ENCODE measurements at places on chromosomes 11 and 22.

- no peak for DNase-seq
Measured at GRCh38 chr22:17266251-17266971, 47.2 kb upstream of the ADA2 start.

DNA sequence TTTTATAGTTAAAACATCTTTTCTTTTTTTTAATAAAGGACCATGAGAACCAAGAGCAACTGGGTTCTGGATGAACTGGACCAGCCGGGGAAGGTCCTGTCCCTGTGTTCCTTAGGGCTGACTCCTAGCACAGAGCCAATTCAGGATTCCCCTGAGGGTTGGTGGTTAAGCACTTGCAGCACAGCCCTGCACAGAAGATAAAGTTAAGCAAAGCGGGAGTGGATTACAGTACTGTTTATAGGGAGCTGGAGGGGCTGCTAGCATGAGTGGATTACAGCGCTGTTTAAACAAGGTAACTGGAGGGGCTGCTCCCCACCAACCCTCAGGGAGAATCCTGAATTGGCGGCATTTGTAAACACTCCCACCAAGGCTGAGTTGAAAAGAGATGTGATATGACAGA, 90.6 kb downstream of the CELSR1 start:
- no peak for DNase-seq

DNA sequence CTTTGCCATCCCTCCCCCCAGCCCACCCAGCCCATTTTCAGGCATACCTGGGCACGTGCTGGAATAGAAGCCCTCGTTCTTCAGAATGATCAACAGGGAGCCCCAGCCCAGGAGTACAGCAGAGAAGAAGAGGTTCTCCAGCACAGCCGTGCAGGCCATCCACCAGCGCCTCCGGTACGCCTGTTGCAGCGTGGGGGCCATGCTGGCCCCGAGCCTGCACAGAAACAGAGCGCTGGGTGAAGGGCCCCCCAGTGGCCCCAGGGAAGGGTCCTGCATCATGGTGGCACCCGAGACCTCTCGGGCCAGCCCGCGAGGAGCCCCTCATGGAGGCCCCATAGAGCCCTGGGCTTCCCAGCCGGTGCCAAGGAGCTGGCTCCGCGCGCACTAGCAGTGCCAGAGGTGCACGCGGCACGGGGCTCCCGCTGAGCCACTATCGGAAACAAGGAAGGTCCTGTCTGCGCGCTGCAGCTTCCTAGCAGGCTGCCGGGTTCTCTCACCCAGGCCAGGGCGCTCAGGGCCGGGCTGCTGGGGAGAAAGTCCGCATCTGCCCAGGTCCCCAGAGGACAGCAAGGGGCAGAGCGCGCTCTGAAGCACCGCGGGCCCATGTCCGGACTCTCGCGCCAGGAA, 1.5 kb downstream of the SLC43A1 start:
- no peak for DNase-seq

GRCh38 chr11:38046571-38047135, 1448.6 kb upstream of the RAG2 start:
- DNase-seq: no peak

DNA sequence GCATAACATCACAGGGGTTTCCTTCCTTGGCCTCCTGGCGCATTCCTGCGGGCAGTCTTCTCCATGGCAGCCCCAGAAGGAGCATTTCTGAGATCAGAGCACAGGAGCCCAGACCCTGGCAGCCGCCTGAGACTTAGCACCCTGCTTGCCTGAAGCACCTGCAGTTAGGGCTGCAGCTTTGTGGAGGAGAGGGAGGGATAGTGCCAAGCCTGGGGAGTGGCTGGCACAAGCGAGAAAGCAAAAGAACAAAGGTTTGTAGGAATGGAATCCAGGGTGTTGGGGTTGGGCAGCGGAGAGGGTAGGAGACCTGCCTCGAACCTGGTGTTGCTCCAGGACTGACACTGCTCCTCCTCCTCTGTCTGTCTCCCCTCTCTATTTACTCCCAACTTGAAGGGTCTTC, 66.9 kb downstream of the SCN3B start:
- no peak for DNase-seq

- no peak for DNase-seq
Measured at GRCh38 chr22:32308191-32308590, 49.5 kb upstream of the RFPL3 start.

- DNase-seq: no peak
Measured at GRCh38 chr11:42837994-42838393, 473.8 kb upstream of the API5 start.

DNA sequence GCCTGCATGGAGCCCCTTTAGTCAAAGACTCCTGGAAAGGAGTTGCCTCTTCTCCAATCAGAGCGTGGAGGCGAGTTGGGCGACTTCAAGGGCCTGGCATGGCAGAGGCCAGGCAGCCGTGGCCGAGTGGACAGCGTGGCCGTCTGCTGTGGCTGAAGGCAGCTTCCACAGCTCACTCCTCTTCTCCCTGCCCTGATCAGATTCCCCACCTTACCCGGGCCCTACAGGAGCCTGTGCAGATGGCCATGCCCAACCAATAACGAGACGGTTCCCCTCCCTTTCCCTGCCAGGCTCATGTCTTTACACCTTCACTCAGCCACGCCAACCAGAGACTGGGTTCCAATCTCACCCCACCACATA, 20.0 kb upstream of the SLC22A12 start:
- no peak for DNase-seq

GRCh38 chr22:22817468-22818201, 70.0 kb upstream of the IGLL5 start:
- no peak for DNase-seq

DNA sequence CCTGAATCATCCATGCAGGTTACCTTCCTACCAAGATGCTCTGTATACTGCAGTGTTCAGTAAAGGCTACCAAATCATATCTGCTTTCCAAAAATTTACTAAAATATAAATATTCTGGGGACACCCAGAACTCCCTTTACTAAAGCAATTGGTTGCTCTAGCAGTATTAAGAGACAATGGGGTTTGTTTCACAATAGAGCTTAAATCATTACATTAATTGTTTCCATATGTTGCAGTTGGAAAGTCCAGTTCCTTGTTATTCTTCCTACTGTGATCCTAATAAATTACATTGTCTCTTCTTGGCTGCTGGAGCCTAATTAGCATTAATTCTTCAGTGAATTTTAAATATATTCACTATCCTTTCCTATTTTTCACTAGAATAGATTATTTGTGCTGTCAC, 316.0 kb upstream of the MTNR1B start:
- DNase-seq: no peak

DNA sequence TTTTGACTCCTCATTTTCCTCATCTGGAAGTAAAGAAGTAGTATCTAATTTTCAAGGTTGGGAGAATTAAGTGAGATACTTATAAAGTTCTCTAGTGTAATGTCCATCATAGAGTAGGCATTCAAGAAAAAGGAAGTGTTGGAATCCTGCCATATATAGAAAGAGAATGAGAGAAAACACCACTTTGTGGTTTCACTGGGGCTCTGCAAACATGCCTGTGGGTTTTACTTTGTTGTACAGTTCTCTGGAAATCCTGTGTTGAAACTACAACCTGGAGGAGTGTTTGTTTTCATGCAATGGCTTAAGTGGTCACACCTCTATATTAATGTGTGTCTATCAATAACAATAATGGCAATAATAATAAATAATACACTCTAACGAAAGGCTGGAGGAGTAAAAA, 741.7 kb downstream of the NELL1 start:
- no peak for DNase-seq

DNA sequence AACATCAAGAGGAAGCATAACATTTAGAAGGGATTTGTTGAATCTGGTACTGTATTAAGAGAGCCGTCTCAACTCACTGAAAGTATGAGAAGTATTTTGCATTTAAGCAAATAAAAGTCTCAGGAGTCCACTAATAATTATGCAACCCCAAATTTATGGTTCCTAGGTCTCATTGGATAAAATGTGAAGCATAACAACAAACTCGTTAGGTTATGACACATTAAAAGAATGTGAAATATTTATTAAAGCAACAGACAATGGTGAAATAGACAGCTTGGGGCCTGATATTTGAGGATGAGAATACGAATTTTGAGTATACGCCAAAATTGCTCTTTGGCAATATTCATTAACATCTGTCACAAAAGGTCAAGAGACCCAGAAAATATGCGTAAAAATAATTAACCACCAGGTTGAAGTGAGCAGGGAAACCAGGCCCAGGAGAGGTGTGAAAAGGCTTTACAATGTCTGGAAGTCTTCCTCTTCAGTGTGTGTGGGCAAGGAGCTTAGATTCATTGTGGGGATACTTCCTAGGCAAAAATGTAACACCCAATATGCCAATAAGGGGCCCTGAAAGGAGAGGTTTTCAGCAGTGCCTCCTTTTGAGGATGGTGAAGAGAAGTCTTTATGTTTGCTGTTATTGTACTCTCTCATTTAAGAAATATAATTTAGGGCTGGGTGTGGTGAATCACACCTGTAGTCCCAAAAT, 89.2 kb downstream of the FDX1 start:
- no peak for DNase-seq

- DNase-seq: no peak
Measured at GRCh38 chr22:17862646-17863181, 88.4 kb upstream of the BID start.

GRCh38 chr11:130819625-130820024, 96.7 kb downstream of the SNX19 start:
- no peak for DNase-seq

DNA sequence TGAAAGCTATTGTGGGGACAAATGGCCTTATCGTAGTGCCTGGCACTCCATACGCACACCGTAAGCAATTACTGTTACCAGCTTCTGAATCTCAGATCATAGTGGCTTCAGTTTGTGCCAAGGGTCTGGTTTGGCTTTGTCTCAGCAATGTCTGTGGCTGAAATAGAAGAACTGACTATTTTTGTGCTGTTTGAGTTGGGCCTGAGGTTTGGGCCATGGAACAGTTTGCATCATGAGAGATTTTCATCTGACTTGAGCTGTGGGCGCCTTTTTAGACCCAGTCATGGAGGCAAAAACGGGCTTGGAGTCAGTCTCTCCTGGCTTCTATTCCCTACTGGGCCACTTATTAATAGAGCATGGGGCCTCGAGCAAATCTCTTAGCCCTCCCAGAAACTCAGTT, 121.1 kb upstream of the CRYBB3 start:
- DNase-seq: no peak

- DNase-seq: no peak
Measured at GRCh38 chr11:47857892-47858543, 9.9 kb upstream of the NUP160 start.

- no peak for DNase-seq
Measured at GRCh38 chr11:706439-706956, 467 bp downstream of the EPS8L2 start.

GRCh38 chr22:27842201-27842600, 40.6 kb upstream of the MN1 start:
- no peak for DNase-seq

- no peak for DNase-seq
Measured at GRCh38 chr11:125168918-125169456, 4.4 kb downstream of the PKNOX2 start.

DNA sequence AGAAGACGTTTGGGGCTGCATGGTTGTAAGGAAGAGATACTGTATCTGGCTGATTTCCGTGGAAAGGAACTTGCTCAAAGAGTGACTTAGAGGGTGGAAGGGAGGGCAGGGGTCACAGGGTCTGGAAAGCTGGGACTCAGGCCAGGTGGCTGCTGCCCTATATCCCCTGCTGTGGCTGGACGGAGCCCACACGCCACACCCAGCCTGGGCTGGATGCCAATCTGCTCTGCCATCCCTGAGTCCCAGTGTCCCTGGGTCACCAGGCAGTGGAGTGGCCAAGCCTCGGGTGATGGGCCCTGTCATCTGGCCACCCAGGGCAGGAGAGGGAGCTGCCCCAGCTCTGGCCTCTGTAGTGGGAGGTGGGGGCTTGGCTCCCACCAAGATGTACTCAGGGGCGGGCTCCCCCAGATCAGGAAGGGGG, 26.5 kb upstream of the KRTAP5-7 start:
- DNase-seq: no peak

GRCh38 chr11:82718307-82718706, 15.4 kb downstream of the FAM181B start:
- no peak for DNase-seq

DNA sequence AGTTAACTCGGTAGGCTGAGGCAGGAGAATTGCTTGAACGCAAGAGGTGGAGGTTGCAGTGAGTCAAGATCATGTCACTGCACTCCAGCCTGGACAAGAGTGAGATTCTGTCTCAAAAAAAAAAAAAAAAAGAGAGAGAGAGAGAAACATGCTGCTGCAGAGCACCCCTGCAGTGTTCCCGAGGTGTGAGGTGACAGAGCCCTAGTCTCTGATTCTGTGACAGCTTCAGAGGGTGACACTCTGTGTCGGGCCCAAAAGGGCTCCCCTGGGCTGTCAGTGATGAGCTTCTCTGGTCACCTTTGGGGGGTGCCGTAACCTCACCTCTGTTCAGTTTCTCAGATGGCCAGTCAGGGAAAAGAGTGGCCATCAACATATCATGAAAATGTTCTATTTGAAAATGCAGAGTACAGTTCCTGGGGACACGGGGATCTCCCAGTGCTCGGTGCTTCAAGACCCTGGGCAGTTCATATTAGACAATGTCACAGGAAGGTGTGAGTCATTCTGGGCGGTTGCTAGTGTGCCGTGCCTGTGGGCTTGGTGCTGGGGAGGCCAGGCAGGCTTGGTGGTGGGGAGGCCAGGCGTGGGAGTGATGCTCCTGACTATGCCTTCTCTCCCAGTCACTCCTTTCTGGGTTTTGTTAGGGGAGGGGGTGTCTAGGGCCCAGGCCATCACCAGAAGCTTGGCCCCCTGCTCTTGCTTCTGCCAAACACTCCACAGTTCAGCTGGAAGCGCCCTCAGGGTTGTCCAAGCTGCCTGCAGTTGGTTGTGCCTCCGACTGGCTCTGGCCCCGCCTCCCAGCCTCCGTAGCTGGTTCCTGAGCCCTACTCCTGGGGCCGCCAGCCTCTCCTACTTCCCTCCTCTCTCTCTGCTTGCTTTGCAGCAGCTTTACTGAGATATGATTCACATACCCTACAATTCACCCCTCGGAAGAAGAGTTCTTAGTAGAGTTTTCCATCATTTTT, 52.5 kb upstream of the CLDN5 start:
- no peak for DNase-seq

DNA sequence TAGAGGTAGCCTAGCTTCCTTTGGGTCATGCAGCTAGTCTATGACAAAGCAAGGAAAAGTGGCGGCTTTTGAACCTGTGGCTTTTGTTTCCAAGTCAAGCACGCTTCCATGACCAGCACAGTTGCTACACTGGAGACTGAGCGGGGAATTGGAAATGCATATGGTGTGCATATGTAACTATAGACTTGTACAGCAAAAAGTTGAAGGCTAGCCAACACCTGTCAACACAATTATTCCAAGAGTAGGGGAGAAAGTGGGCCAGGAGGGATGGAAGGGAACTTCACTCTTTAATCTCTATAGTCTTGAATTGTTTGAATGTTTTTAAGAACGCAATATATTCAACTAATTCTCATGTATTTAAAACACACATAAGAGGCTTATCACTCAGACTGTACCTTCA, 218.5 kb upstream of the CADM1 start:
- DNase-seq: no peak

- no peak for DNase-seq
Measured at GRCh38 chr11:61621917-61622585, 41.2 kb upstream of the SYT7 start.

DNA sequence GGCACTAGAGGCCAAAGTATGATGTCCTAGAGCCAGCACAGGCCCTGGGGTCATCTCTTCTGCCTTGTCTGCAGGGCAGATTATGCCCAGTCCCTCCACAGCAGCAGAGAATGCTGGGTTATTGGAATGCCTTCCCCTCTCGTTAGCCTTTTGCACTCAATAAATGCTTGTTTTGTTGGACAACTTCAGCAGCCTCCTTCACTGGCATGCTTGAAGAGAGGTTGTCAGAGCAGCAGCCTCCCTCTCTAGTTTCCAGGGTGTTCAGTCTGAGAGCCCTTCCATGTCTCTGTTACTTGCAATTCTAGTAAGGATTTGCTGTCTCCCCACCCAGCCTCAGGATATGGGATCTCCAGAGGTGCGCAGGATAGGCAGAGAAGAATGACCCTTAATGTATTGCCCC, 82.9 kb downstream of the PKNOX2 start:
- DNase-seq: no peak

All from NCI-H1930 (cell line).